ENCODE measurements at places on chromosomes 3 and 15. TPM values are rescaled to one million over a fixed set of nuclear protein-coding genes. Genes with fewer than 3 reads are reported as not detected.

The ADGRG7 gene
- not detected for polyA plus RNA-seq

The FGF12 gene
- not detected for polyA plus RNA-seq

The GATA2 gene
- 15.0 TPM for polyA plus RNA-seq

DNA sequence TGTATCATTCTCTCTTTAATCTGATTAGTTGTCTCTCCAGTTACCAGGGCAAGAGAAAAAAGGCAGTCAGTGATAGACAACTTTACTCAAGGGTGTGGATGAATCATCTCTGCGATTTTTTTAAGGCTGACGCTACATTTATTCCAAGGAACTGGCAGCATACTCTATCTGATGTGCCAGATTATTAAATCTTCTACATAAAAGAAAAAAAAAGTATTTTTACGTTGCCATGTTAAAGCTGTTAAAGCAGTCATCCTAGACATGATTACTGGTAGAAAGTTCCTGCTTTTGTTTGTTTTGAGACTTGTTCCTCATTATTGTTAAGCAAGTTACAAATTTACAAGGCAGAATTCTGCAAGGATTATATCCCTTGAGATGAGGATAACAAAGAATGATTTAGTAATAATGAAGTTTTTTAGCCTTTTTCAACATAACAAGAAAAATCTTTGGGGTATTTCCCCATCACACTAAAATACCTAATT, 121.7 kb downstream of the CBLB start:
- no peaks in the 10 kb centered on the region for H3K27me3 ChIP-seq
- peaks cover 2% of the 10 kb centered on the region for H3K4me1 ChIP-seq
- no peak overlapping the region for H3K4me3 ChIP-seq
- H3K27ac ChIP-seq: no peak overlapping the region
- DNase-seq: peak; percentile 44

- no peaks in the 10 kb centered on the region for H3K27me3 ChIP-seq
- H3K4me1 ChIP-seq: peaks cover 11% of the 10 kb centered on the region
- H3K27ac ChIP-seq: no peak overlapping the region
- peak; percentile 23 for DNase-seq
- no peaks in the 10 kb centered on the region for H3K36me3 ChIP-seq
Observed at GRCh38 chr15:34725556-34725955, 29.2 kb downstream of the GJD2 start.

DNA sequence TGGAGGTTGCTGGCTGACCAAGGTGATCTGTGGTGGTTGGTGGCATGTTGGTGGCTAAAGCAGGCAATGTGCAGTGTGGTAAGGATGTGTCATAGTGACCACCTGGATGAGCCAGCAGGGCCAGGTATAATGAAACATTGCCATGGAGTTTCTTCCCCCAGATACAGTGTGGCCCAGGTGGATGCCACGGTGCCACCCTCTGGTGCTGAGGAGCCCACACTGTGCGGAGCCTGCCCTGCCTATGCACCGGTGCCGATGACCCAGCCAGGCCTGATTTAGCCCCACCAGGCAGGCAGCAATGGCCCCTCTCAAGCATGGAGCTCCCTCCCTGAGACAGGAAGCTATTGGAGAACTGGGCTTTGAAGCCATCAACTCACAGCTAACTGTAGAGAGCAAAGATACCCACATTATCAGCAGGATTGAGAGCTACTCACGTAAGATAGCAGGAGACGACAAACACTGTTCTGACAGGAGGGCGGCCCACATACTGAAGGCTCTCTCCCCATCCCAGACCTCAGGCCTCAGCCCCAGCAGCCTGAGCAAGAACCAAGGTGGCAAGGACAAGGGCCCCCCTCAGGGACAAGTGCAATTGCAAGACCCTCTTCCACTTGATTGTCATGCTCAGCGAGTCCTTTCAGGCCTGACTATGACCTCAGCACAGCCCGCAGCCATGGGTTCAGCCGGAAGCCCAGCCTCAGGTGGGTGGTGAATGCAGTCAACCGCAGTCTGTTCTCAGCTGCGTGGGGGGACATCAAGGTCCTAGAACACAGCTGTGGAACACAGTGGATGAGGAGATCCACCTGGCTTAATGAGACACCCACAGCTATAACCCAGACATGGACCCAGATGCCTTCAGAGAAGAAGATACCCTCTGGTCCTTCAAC, 82.8 kb upstream of the CDV3 start:
- H3K4me3 ChIP-seq: no peak overlapping the region
- H3K27me3 ChIP-seq: no peaks in the 10 kb centered on the region
- H3K4me1 ChIP-seq: no peaks in the 10 kb centered on the region
- H3K27ac ChIP-seq: no peak overlapping the region
- no peak for DNase-seq
- H3K36me3 ChIP-seq: no peaks in the 10 kb centered on the region

GRCh38 chr3:145842294-145842902, 318.6 kb downstream of the PLOD2 start:
- H3K4me1 ChIP-seq: no peaks in the 10 kb centered on the region
- no peaks in the 10 kb centered on the region for H3K36me3 ChIP-seq
- H3K27me3 ChIP-seq: no peaks in the 10 kb centered on the region
- no peak overlapping the region for H3K4me3 ChIP-seq

GRCh38 chr3:134378384-134378783, 4.1 kb upstream of the AMOTL2 start:
- no peak for DNase-seq
- H3K27me3 ChIP-seq: no peaks in the 10 kb centered on the region
- H3K36me3 ChIP-seq: no peaks in the 10 kb centered on the region
- peaks cover 7% of the 10 kb centered on the region for H3K4me1 ChIP-seq
